GM23338 (cell line): ENCODE measurements at places on chromosomes 5 and 9.

DNA sequence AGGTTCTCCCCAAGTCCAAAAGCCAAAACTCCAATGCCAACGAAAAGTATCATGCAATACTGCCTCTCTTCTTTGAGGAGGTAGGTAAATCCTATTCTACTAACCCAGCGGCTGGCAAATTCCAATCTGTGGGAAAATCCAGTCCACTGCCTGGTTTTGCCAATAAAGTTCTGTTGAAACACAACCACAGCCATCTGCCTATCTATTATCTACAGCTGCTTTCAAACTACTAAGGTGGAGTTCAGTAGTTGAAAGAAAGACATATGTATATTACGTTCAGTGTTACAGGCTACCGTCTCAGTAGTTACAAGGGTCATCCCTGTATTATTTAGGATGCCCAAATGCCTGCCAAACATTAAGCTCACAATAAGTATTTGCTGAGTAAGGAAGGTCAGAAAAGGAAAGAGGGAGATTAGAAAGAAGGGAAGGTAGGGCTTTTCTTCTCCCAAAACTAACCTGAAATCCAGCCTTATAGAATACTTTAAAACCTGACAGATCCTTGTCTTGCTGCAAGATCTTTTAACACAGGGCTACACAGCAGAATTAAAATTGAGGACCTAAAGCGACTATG is 16.2 kb downstream of the ARL15 start:
- H3K4me3 ChIP-seq: no peak overlapping the region
- no peaks in the 10 kb centered on the region for H3K36me3 ChIP-seq
- H3K4me1 ChIP-seq: peaks cover 31% of the 10 kb centered on the region
- H3K27ac ChIP-seq: no peak overlapping the region

GRCh38 chr5:174585472-174585871 is 138.9 kb upstream of the MSX2 start:
- no peaks in the 10 kb centered on the region for H3K4me1 ChIP-seq
- H3K27ac ChIP-seq: no peak overlapping the region
- DNase-seq: no peak
- no peaks in the 10 kb centered on the region for H3K27me3 ChIP-seq
- H3K4me3 ChIP-seq: no peak overlapping the region

DNA sequence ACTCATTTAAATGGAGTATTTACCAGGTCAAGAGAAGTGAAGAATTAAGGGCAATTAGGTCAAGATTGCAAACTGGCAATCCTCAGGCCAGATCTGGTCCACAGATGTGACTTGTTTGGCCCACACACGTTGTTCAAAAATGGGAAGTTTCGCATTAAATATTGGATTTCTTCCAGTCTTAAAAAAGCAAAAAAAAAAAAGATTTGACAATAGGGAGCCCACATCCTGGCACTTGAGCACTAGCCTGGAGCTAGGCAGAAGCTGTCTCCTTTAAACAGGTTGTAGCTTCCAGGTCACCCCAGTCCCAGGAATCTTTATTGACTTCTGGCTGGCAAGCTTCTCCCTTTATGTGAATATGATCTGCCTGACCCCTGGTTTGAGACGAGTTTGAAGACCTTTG is 520.4 kb downstream of the RAB3C start:
- DNase-seq: no peak
- no peak overlapping the region for H3K4me3 ChIP-seq
- H3K27me3 ChIP-seq: no peaks in the 10 kb centered on the region
- no peaks in the 10 kb centered on the region for H3K36me3 ChIP-seq
- 0 out of 2 replicates have a peak, but pooled peaks cover 4% of the 10 kb centered on the region for H3K4me1 ChIP-seq

DNA sequence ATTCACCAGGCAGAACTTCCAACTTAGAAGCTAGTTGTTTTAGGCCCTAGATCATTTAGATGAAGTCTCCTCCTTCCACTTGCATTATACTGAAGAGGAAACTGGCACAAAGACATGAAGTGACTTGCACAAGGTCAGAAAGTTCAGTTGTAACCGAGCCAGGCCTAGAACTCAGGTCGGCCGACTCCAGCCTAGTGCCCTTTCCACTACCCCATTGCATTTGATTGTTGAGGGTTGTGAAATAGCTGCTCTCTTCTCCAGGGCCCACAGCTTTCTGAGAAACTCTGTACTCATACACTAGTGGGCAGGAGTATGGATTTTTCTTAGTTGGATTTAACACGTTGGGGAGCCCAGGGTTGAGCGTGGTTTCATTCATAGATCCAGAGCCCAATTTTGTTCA is 5.6 kb downstream of the ZNF462 start:
- H3K4me3 ChIP-seq: no peak overlapping the region
- DNase-seq: no peak
- peaks cover 82% of the 10 kb centered on the region for H3K4me1 ChIP-seq

DNA sequence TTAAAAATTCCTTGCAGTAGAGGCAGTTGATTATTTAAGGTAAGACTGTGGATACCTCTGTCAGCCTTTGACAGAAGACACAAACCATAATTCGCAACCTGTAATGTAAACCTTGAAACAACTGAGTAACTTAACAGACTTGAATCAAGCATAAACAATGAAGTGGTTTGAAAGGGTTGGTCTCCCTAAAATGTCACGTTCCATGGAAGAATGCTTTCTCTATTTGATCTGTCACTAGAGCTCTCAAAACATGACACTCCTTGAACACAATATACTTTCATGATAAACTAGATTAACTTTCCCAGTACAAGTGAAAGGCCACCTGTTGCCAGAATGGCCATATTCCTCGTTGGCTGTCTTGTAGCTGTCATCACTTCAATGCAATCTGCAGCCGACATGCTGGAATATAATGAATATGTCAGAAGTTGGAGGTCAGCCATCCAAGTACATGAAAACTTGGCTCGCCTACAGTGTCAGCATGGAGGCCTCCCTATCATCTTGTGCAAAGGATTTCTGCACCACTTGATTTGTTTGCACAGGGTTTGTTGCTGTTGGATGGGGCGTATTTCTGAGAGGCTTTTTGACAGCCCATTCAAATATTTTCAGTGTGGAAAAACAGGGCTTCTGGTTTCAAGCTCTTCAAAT is 228.0 kb downstream of the TLE4 start:
- H3K4me1 ChIP-seq: no peaks in the 10 kb centered on the region
- no peak overlapping the region for H3K27ac ChIP-seq
- DNase-seq: no peak
- no peak overlapping the region for H3K4me3 ChIP-seq

- no peak overlapping the region for H3K4me3 ChIP-seq
- H3K36me3 ChIP-seq: no peaks in the 10 kb centered on the region
- H3K27ac ChIP-seq: no peak overlapping the region
- H3K4me1 ChIP-seq: peaks cover 11% of the 10 kb centered on the region; the same call in 1 of the 2 replicates
- no peak for DNase-seq
Observed at GRCh38 chr5:115683081-115683480, 57.2 kb upstream of the TMED7 start.

- no peak overlapping the region for H3K27ac ChIP-seq
- H3K27me3 ChIP-seq: no peaks in the 10 kb centered on the region
- H3K4me1 ChIP-seq: peaks cover 13% of the 10 kb centered on the region; the same call in 1 of the 2 replicates
Observed at GRCh38 chr9:38088006-38088925, 19.2 kb upstream of the SHB start.

DNA sequence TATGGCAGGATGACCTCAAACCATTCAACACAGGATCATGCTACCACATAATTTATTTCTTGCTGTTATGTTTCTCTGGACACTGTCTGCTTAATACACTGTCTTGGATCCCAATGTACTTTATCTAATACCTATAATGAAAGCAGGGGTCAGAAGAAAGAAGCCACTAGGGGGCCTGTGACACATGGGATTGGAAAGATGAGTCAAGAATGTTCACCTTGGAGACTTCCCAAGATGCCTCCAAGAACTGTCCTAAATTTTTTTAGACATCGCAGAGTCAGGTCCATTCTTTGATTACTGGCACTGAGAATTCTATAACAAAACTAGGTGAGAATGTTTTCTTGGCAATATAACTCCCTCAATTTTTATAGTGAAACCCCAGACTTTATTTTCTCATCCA is 305.8 kb upstream of the SMARCA2 start:
- H3K36me3 ChIP-seq: no peaks in the 10 kb centered on the region
- H3K27ac ChIP-seq: no peak overlapping the region
- H3K4me3 ChIP-seq: no peak overlapping the region
- no peaks in the 10 kb centered on the region for H3K27me3 ChIP-seq

DNA sequence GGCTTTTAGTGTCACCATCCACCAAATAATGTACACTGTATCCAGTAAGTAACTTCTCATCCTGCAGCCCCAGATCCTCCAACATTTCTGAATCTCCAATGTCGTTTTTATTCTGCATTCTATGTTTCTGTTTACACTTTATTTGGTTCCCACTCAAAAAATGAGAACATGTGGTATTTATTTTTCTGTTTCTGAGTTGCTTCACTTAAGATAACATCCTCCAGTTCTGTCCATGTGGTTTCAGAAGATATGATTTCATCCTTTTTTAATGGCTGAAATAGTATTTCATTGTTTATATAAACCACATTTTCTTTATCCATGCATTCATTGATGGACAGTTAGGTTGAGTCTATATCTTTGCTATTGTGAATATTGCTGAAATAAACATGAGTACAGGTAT is 677.3 kb upstream of the FTMT start:
- DNase-seq: no peak
- no peaks in the 10 kb centered on the region for H3K27me3 ChIP-seq
- no peak overlapping the region for H3K4me3 ChIP-seq
- H3K36me3 ChIP-seq: no peaks in the 10 kb centered on the region
- H3K4me1 ChIP-seq: no peaks in the 10 kb centered on the region; the same call in 1 of the 2 replicates

GRCh38 chr9:119788921-119789320 is 419.7 kb upstream of the BRINP1 start:
- H3K4me3 ChIP-seq: no peak overlapping the region
- no peaks in the 10 kb centered on the region for H3K27me3 ChIP-seq
- H3K27ac ChIP-seq: no peak overlapping the region
- DNase-seq: no peak
- peaks cover 5% of the 10 kb centered on the region; the same call in 1 of the 2 replicates for H3K4me1 ChIP-seq

DNA sequence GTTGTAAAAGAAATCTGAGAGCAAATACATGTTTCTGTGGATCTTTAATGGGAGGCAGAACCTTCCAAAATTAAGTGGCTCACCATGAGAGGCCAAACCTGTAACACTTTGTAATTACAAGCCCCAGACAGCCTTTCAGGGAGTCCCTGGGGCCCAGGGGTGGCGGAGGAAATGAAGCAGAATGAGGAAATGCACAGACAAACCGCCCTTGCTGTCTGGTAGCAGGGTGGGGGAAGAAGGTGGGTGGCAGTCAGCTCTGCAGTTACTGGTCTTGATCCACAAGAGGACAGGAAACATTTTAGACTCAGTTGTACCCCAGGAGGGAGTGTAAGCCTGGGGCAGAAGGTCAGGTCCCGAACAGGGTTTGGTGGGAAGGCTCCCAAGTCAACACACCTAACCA is 6.5 kb downstream of the ARL14EPL start:
- peaks cover 11% of the 10 kb centered on the region; the same call in 1 of the 2 replicates for H3K4me1 ChIP-seq
- H3K36me3 ChIP-seq: no peaks in the 10 kb centered on the region
- DNase-seq: no peak
- no peaks in the 10 kb centered on the region for H3K27me3 ChIP-seq
- no peak overlapping the region for H3K4me3 ChIP-seq
- no peak overlapping the region for H3K27ac ChIP-seq

DNA sequence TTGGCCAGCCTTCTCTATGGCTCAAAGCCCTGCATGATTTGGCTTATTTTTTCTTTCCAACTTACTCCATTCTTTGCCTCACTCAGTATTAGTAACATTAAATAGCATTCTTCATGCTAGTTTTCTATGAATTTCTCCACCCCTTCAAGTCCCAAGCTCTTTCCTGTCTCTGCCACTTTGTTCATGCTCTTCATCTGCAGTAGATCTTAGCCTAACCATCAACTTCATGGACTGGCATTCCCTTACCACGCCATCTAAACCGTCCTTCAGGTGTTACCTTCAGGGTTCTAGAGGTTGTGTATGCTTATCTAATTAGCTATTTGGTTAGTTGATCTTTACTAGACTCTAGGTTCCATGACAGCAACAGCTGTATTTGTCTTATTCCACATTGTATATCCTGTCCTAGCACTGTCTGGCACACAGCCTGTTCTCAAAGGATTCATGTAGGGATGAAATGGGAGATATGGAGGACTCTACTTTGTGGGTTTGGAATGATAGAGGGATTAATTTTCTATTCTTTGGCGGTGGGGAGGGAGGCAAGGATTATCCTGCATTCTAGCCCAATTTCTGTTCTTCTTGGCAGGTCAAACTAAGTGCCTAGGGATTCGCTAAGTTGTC is 26.4 kb downstream of the TMEM167A start:
- no peak overlapping the region for H3K4me3 ChIP-seq
- peaks cover 5% of the 10 kb centered on the region; the same call in 1 of the 2 replicates for H3K4me1 ChIP-seq
- DNase-seq: no peak
- no peaks in the 10 kb centered on the region for H3K27me3 ChIP-seq

DNA sequence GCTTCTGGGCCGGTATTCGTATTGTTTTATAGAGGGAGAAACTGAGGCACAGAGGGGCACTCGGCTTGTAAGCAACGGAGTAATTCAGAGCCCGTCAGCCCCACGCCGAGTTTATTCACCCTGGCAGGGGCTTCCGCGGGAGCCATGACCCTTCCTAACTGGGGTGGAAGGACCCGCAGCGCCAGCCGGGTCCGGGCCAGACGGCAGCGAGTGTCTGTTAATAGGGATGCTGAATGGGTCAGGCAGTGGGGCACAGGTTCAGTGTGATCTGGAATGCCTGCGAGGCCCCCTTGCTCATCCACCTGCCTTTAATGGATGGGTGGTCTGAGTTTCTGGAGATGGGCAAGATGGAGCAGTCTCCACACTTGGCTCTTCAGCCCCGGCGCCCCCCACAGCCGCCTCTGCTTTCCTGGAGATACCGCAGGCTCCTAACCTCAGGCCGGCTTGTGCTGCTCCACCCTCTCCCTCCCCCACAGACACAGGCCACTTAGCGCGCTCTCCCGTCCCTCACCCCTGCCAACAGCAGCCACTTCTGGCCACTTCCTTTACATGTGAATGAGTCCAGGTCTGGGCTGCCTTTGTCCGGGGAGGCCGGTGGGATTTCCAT is 147.1 kb downstream of the ERCC6L2 start:
- peaks cover 10% of the 10 kb centered on the region; the same call in 1 of the 2 replicates for H3K4me1 ChIP-seq
- H3K27me3 ChIP-seq: peaks cover 92% of the 10 kb centered on the region
- H3K36me3 ChIP-seq: no peaks in the 10 kb centered on the region

- no peaks in the 10 kb centered on the region for H3K27me3 ChIP-seq
- no peak overlapping the region for H3K4me3 ChIP-seq
- no peaks in the 10 kb centered on the region for H3K36me3 ChIP-seq
- H3K4me1 ChIP-seq: peaks cover 23% of the 10 kb centered on the region
- H3K27ac ChIP-seq: no peak overlapping the region; the same call in 1 of the 2 replicates
- no peak for DNase-seq
Observed at GRCh38 chr5:33807771-33808170, 84.0 kb downstream of the ADAMTS12 start.

DNA sequence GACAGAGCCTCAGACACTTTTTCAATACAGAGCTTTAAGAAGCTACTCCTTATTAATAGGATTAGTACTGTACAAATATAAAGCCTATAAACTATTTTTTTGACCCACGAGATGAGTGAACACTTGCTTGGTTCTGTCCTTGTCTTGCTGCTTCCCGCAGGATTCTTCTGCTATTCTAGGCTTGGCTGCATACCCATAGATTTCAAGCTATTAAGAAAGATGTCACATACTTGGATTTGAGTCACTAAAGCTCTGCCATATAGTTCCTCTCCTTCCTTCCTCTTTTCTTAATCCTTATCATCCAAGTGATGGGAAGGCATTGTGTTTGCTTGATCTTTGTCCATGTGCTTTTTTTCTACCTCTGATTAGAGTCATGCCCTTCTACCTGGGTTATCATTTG is 361.2 kb upstream of the TRPC7 start:
- H3K36me3 ChIP-seq: no peaks in the 10 kb centered on the region
- no peaks in the 10 kb centered on the region for H3K27me3 ChIP-seq
- no peak overlapping the region for H3K27ac ChIP-seq
- no peaks in the 10 kb centered on the region for H3K4me1 ChIP-seq
- DNase-seq: no peak
